HuH-7 (cell line): ENCODE measurements at places on chromosomes 1 and 21.
A peak's percentile ranks its signal among the peaks of the same experiment; 100 is the strongest.

DNA sequence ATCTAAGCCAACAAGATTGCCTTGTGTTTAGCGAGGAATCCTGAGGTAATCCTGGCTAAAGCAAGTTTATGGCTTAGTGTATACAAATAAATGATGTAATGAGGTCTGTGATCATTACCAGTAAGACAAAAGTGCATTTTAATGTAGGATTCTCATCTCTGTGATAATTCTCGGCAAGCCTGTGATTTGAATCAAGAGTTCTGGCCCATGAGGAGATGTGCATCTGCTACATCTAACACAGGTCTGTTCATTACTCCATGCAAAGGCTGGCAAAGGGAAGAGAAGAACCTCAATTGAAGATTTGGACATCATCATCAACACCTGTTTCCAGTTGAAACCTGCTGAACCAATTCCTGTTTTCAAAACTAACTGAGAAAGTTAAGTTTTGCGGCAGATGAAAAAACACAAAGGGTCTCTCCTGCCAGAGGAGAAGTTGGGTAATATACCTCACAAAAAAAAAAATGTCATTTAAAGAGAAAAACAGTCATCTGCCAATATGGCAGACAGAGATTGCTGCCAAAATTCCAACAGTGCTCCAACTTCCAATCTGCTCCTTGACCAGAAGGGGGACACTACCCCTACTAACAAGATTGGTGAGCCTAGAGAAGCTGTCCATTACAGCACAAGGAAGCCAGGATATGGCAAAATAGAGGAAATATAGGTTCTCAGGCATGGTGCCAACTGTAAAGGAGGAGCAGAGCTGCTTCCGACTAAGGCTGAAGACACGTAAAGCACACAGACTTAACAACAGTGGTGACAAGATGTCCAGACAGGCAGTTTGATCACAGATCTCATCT lies 453.7 kb downstream of the TTLL7 start:
- peak; percentile 16 for DNase-seq

DNA sequence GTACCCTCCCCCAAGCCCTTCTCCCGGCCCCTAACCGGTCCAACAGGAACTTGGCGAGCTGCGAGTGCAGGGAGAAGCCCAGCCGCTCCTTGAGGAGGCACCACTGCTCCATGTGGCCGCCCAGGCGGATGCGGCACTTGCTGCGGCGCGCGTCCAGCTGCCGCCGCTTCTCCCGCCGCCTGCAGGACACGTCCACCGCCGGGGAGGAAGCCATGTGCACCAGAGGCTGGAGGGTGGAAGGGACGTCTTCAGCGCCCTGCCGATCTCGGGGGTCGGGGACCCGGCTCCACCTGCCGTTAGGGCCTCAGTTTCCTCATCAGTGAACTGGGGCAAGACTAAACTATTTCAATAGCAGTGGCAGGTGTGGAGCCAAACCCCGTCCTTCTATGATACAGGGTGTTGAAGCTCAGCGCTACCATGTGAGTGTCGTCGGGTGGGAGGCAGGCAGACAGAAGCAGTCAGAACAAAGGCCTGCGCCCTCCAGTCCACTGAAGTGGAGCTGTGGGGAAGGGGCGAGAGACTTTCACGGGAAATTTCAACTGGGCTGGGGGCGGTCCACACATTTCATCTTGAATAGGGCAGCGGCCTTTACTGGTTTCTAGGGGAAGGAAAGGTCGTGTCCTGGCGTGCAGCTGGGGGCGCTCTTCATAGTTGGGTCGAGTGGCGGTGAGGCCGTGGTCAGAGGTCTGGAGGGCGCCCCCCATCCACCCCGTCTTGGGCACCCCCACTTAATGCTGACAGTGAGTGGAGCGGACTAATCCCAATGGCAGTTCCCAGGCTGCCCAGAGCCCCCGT lies 592 bp downstream of the ZNF692 start:
- DNase-seq = peak; percentile 81

DNA sequence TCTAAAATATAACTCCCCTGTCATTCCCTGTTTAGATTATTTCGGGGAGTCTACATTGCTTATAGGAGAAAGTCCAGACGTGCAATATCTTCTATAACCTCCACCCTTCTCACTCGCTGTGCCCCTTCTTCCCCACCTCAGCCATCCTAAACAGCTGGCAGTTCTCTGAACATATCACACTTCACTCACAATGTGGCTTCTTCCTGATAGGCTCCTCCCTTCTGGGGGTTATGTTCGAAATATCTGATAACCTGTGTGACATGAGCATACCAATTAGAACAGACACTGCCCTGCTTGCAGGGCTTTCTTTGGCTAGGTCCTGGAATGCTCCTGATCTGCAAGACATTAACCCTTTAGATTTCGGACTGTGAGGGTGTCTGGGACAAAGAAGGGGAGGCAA lies 274.6 kb downstream of the NFIA start:
- DNase-seq = no peak

DNA sequence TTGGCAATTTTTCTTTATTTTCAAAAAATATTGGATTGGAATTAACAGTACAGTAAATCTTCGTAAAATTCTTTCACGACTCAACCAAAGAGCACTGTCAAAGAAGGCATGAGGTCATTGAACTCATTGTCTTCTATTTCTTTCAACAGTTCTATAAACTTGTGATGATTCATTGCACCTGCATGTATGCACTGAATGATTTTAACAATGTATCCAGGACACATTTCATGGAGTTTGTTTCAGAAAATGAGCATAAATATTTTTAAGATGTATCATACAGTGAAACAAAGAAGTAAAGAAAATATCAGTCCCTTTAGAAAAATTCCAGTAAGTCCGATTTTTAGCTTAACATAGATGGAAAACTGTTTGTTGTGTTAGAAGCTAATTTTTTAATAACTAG lies 33.6 kb upstream of the CD34 start:
- no peak for DNase-seq

- no peak for DNase-seq
These were observed 13.2 kb upstream of the NASP start for GRCh38 chr1:45570631-45571030.

DNA sequence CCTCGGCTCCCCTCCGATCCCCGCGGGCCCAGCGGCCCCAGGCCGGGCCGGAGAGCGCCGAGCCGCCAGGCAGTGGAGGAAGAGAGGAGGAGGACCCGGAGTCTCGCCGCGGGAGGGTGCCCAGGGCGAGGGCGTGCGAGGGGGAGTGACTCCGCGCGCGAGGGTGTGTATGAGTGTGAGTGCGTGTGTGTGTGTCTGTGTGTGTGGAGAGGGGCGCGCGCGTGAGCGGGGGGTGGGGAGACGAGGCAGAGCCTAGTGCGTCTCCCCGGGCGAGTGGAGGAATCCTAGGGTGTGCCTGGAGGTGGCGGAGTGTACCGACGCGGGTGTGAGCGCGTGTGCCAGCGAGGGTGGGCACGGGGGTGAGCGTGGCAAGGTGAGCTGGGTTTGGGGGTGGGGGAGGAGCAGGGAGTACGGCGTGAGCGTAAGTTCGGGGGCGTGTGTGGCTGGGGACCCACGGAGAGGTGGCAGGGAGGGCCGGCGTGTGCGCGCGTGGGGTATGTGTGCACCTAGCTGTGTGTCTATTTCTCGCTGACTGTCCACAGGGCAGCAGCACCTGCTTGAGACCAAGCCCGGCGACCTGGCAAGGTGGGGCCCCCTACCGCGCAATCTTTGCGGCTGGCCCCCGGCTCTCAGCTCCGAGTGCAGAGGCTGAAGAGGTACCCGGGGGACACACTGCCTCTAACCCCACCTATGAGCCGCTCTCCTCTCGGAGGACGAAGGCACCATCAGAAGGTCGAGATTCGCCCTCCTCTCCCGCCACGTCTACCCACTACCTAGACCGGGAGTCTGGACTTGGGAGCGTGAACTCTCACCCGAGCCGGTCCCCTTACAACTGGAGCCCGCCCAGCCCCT lies 784 bp upstream of the KCND3 start:
- DNase-seq = peak; percentile 31

DNA sequence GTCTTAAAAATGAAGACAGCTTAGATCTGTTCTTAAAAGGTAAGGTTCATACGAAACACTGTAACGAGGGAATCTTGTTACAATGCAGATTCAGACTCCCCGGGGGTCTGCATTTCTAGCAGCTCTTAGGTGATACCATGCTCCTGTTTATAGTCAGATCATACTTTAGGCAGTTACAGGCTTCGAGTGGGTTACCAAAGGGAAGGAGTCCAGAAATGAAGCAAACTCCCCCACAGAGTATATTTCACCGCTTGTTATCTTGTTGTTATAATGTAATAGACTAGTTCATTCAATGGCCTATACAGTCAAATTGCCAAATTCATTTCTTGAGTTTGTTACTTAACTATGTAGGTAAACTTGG lies 601.1 kb downstream of the USP25 start:
- no peak for DNase-seq

- DNase-seq = peak; percentile 26
These were observed 19.7 kb upstream of the ALDH9A1 start for GRCh38 chr1:165717918-165718515.

- DNase-seq = no peak
These were observed 470.2 kb downstream of the CAMTA1 start for GRCh38 chr1:7255303-7256058.

DNA sequence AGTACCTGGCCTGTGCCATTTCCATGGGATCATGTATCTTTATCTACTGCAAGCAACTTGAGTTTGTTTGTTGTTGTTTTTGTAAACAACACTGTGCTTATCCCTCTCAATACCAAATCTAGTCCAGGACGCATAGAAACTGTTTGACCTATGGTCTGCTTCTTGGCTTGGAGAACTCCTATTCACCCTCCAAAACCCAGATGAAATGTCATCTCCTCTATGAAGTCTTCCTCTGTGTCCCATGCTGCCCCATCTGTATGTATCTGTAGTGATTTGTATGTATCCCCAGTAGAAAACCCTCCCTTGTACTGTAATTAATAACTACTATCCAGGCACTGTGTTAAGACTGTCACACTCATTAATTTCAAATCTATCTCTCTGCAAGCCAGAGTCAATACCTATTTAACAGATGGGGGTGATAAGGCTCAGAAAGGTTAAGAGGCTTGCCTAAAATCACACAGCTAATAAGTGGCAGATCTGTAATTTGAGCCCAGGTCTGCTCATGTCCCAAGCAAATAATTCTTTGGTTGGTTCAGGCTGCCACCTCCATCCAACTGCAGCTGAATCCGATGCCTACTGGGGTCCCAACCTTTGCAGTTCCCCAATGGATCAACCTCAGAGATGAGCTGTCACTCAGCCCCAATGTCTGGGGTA lies 24.6 kb upstream of the ECE1 start:
- DNase-seq = no peak

GRCh38 chr1:93614986-93615581 lies 66.6 kb downstream of the BCAR3 start:
- DNase-seq = no peak

DNA sequence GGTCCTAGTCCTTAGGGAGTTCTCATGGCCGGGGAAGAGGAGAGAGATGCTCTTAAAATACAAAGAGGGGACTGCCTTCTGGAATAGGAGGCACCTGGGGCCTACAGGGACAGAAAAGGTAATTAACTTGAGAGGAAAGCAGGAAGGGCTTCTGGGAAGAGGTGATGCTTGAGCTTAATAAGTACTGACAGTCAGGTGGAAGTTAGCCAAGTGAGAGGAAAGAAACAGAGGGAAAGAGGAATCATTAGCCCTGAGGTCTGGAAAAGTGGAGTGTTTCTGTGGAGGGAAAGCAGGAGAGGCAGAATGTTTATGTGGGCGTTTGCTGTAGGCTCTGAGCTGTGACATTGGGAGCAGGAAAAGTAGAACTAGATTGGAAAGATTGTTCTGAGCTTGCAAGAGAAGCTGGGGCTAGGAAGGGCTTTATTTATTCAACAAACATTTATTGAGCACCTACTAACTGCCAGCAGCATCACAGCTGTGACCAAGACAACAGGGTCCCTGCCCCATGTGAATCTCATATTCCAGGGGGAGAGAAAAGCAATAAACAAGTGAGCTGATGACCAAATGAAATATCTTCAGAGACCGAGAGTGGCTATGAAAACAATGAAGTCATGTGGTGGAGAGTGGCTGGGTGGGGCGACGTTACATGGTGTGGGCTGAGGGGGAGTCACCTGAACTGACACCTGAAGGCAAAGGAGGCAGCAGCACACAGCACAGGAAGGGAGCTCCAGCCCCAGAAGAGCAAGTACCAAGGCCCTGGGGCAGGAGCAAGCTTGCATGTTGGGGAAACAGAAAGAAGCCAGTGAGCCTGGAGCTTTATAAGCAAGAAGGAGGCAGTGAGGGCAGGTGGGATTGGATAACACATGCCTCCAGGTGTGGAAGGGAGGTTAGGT lies 4.4 kb upstream of the FNDC5 start:
- DNase-seq = no peak

DNA sequence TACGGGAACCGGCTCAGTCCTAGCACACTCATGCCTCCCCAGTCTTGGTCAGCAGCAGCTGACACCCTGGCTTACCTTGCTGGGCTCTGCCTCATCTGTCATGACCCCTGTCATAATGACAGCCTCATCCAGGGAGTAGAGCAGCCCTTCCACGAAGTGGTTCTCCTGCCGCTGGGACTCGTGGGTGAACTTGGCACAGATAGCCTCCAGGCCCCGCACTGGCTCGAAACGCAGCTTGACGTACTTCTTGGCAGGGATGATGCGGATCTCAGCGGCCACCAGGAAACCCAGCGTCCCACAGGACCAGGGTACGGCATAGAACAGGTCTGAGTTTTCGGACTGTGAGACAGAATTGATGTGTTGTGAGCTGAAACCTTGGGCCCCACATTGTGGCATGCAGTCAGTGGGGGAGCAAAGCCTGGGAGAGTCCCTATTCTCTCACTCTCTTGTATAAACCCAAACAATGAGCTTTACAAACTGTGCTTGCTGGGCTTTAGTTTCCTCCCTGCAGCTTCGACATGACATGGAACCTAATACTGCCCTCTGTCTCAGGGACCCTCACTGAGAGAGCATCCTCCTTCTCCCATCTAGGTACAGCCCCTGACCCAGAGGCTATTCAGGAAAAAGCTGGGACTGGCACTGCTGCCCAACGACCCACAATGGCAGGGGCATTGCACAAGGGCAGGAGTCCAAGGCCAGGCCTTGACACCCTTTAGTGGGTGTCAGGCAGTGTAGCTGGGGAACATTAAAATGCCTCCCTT lies 15.5 kb downstream of the DHCR24 start:
- no peak for DNase-seq

GRCh38 chr1:174157157-174157806 lies 2.0 kb upstream of the RABGAP1L start:
- DNase-seq = no peak

GRCh38 chr1:229950020-229950419 lies 117.0 kb upstream of the GALNT2 start:
- no peak for DNase-seq

GRCh38 chr1:183604038-183604808 lies 14.0 kb upstream of the NCF2 start:
- DNase-seq = no peak
